HepG2 (cell line): ENCODE measurements at places on chromosomes 1 and 21.

DNA sequence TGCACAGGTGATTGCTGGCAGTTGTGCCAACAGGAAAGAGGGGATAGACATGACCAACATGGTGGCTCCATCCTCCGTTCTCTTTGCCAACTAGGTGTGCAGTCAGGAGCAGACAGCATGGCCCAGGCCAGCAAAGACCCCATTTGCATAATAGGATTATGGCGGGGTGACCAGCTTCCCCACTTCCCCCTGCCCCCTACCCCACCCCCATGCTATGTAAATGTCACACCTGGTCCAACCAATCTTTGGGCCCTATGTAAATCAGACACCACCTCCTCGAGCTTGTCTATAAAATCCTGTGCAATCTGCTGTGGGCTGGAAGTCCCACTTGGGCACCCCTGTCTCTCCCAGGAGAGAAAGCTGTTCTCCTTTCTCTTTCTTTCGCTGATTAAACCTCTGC is 146.0 kb downstream of the SLC30A10 start:
- no peak for DNase-seq

DNA sequence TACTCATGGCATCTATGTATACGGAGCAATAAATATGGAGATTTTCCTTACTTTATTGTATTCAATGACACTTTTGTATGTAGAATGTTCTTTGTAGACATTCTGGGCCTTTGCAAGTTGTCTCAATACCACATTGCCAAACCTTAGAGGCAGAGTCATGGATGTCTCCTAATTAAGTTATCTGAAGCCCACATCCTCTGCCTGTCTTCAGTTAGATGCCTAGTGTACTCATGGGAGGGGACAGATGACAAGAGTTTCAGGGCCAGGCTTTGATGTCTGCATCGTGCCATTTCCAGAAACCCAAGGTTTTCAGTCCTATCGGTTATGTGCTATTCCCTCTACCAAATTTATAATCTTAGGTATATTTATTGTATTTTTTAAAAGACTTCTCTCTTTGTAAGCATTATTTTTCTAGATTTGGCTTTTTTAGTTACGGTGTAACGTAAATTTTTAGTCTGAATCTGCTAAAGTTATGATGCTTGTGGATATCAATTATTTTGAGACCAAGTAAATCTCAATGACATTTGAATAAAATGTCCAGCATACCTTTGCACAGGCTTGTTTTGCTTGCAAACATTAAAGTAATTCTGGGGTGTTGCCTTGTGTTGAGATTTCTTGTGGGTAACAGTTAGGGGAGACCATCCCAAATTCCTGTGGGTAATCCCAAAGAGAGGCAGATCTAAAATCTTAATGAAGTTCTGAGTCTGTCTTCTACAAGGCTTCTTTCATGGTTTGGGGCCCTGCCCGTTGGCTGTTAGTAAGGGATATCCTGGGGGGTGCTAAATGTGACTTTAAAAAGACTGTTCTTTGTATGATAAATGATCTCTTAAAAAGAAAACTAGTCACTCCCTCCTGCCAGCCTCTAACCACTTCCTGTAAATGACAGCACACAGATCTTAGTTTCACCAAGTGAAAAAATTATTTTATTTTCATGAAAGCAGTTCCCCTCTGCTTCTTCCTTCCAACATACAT is 8.0 kb upstream of the MACF1 start:
- no peak for DNase-seq

GRCh38 chr1:21664806-21665588 is 4.2 kb downstream of the RAP1GAP start:
- DNase-seq: no peak

DNA sequence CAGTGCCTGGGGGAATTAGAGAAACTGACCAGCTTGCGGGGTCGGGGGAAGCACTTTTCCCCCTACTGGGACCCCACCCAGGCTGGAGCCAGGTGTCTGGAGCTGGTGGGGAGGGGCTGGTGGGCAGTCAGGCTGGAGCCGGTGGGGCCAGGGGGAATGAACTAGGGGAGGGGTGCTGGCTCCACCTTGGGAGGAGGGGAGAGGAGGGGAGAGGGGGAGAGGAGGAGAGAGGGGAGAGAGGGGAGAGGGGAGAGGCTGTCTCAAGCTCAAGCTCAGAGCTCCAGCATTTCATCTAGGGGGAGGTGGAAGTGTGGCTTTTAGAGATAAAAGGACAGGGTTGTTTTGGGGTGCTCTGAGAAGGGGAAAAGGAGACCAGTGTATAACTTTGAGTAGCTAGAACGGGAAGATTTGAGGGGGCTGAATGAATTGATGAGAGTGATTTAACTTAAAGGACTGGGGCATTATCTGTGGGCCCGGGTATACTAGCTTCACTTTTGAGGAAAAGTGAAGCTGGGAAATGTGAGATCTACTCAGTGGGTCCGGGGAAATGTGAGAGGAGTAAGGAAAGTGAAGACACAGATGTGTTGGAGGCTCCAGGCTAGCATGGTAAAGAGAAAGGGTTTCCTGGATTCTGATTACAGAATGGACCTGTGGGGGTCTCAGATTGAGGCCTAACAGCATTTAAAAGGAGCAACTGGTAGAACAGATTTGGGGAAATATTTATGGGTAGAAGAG is 2.8 kb downstream of the EFNA1 start:
- DNase-seq: no peak

- no peak for DNase-seq
Measured at GRCh38 chr1:226738995-226739695, at the start of gene ITPKB. Gene ITPKB (minus strand): TSS chr1:226739282. CDS start chr1:226737458, 1,824 bp downstream.

GRCh38 chr1:84006591-84006990 is 7.7 kb upstream of the TTLL7 start:
- DNase-seq: no peak

- DNase-seq: no peak
Measured at GRCh38 chr1:46619656-46620258, 3.1 kb upstream of the MOB3C start.

- no peak for DNase-seq
Measured at GRCh38 chr1:73832276-73833181, 365.4 kb downstream of the LRRIQ3 start.

DNA sequence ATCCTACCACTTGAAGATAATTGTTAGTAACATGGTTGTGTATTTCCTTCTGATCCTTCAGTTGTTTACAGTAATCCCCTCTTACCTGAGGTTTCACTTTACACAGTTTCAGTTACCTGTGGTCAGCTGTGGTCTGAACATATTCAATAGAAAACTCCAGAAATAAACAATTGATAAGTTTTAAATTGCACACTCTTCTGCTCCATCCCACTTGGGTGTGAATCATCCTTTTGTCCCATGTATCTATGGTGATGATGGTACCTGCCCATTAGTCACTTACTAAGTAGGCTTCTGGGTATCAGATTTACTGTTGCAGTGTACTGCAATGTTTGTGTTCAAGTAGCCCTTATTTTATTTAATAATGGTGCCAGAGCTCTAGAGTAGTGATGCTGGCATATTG is 62.5 kb downstream of the OSBPL9 start:
- DNase-seq: no peak

GRCh38 chr1:49197081-49197480 is 420.4 kb upstream of the BEND5 start:
- DNase-seq: no peak

- DNase-seq: no peak
Measured at GRCh38 chr1:224435999-224436398, 1.4 kb upstream of the WDR26 start.

- DNase-seq: no peak
Measured at GRCh38 chr1:30687886-30688285, 35.5 kb downstream of the MATN1 start.
